ENCODE measurements at places on chromosomes 1 and 21.

DNA sequence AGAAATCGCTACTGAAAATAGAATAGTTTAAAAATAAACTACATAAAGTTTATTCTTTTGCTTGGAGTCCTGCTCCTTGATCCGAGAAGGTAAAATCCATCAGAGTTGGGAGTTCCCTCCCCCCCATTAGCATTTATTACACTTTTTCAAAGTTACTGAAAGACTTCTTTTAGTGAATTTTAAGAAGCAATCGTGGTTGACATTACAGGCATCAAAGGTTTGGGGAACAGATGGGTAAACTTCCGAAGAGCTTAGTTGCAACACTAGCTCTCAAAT, 31.0 kb upstream of the NFIA start:
- no peak for DNase-seq

GRCh38 chr1:18294437-18295176, 186.1 kb upstream of the KLHDC7A start:
- no peak for DNase-seq

DNA sequence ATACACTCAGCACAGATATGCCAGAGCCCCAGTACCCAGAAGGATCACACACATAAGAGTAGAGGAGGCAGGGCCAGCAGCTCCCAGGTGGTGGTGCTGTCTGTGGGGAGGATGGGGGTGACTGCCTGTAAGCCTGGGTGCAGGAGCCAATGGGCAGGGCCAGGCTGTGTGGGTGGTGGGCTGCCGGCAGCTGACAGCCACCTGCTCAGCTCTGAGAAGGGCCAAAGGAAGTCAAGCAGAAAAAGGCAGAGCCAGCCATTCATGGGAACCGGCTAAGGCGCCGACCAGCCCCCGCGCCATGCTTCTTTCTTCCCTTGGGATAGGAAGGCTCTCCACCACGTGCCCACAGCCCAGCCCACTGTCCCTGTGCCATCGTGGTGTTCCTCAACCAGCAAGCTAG, 14.1 kb downstream of the PIK3C2B start:
- DNase-seq: no peak

- DNase-seq: no peak
These were observed 190.5 kb upstream of the C1orf105 start for GRCh38 chr1:172229942-172230341.

DNA sequence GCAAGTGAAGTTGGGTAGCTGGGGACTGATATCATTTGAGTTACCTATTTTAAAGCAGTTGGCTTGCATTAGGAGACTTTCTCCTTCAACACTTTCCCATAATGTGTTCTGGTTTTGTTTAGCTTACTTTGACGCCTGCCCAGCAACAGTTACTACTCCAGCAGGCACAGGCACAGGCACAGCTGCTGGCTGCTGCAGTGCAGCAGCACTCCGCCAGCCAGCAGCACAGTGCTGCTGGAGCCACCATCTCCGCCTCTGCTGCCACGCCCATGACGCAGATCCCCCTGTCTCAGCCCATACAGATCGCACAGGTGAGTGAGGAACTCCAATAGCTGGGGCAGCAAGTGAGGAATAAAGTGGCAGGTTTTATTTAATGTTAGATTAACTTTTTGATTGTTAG, 144.3 kb downstream of the CD247 start:
- no peak for DNase-seq

DNA sequence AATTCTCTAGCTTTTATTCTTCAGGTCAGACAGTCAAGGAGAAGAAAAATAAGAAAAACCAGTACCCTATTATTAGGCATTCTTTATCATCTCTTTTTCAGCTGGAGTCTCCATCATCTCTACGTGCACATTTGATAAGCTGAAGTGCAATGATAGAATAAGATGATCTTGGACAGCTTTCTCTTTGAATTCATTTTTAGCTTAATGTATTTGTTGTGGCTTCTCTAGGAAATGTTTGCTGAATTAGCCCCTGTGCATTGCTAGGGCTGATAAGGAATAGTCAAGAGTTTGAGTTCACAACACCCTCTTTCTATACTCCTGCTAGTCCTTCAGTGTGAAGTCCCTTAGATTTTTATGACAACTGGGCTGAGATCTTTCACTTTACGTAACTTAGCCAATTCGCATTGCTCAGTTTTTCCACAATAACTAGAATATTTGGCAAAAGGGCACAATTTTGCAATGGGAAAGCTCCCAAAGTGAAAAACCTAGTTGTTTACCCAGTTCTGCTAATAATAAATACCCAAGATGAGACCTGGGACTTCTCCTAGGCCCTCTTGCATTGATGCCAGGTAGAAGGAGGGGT, 7.0 kb upstream of the KCNJ15 start:
- DNase-seq: no peak

DNA sequence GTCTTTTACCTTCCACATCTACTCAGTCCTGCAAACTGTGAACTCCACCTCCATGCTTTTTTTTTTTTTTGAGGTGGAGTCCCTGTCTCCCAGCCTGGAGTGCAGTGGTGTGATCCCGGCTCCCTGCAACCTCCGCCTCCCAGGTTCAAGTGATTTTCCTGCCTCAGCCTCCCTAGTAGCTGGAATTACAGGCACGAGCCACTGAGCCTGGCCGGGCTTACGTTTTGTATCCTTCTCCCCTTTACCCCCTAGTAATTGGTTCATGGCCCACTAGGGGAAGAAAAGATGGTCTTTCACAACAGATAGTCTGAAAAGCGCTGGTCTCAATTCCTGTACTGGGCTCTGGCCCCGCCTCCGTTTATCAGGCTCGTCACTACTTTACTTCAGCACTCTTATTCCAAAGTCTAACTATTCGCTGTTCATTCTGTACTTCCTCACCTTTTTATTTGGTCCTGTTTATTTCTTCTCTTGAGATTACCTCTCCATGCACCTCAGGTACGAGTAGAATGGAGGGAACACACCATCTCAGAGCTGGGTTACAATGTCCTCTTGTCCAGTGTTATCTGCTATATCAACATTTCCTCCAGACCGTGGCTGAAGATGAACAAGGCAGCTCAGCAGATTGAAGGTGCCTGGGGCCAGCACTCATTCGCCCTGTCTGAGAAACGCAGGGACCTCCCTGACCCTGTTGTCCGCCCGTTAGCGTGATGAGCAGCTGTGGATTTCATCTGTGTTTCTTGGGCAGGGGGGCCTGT, 16.2 kb downstream of the CNST start:
- no peak for DNase-seq

GRCh38 chr1:99943223-99943794, 26.5 kb upstream of the SLC35A3 start:
- no peak for DNase-seq

DNA sequence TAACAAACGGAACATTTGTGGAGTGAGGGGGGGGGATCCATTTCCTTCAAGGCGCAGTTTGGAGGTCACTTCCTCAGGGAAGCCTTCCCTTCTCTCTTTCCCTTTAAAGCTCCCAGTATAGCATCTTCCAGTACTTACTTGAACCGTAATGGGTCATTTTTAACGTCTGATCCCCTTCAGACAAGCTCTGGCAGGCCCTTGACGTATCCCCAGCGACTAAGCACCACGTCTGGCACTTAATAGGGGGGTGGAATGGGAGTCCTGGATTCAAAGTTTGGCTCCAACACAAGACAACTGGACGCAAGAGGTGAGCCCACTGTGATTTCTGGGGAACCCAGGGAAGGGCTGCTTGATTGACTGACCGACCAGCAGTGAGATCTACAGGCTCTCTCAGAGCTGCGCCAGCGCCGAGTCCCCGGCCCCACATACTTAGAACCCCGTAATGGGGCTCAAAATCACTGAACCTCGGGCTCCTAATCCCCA, 441 bp downstream of the YARS1 start:
- no peak for DNase-seq

DNA sequence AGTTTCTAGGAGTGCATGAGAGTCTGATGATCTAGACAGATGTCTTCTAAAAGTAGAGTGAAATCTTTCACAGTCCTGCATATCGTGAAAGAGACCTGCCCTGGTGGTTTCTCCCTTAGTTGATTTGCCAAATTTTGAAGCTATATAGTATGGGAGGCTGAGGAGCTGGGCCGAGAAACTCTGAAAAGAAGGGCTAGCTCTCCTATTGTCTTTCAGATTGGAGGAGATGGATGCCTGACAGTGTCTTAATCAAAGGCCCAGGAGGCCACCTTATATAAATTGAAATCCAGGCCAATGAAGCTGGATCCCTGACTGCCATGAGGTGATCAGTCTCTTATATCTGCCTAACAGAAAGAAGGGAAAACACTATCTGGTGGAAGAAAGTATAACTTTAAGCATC, 18.4 kb upstream of the CD84 start:
- no peak for DNase-seq

- no peak for DNase-seq
These were observed 96.1 kb downstream of the NID1 start for GRCh38 chr1:235968831-235969230.

DNA sequence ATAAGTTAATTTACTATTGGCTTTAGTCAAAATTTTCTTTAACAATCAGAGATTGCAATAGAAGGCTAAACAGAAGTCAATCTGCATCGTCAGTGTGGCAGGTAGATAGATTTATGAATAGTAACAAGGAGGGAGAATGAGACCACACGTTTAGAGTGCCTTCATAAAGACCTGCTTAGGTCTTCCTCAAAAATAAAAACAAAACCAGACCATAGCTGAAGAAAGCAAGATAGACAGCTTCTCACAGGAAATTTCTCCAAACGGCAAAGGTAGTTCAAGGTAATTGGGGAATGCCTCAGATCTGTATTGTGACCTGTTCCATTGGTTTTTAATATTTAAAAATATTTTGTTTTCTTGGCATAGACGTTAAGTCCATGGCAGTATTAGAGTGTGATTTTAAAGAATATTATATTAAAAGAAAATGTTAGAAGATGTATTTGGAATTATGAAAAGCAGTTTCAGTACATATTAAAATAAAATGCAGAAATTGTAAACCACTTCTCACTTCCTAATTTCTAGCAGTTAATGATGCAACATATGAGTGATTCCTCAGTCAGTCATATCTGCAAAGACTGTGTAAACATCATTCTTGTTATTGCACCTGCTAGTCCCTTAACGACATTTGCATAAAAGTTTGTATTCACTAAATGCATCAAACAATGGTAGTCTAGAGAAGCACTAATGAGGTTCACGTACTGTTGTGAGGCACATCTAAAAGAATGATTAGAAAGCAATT, 278.0 kb downstream of the HLX start:
- DNase-seq: peak; percentile 67

- DNase-seq: no peak
These were observed 568.3 kb upstream of the ADGRL2 start for GRCh38 chr1:81232420-81232819.

- DNase-seq: no peak
These were observed 29.2 kb downstream of the INKA2 start for GRCh38 chr1:111709986-111710385.

DNA sequence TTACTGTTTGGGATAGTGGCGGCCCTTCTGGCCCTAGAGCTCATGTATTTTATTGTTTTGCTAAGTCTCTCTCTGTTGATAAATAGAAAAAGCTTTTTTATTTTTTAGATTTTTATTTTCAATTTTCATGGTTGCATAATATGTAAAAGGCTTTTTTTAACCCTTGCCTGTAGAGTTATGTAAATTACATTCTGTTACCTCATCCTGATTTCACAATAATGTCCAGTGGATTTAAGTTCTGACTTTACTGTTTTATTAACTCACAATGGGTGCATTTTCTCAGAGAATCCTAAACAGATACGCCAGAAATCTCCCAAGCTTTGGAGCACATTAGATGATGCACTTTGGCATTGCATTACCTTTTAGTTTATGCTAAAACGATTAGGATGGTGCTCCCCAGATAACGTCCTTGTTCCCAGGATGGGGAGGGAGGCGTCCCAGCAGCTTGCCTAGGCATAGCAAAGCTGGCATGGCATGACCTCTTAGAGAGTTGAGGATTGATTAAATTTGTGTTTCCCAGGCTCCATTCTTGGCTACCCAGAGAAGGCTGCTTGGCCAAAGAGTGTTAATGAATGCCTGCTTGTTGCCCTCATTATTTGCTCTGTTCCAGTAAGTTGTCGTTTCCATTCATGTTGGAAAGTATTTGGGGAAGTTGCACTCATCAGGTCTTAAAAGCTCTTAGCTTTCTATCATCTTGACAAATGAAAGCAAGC, 17.1 kb downstream of the UTP25 start:
- no peak for DNase-seq

- DNase-seq: no peak
These were observed 12.7 kb upstream of the PDPN start for GRCh38 chr1:13570924-13571323.

DNA sequence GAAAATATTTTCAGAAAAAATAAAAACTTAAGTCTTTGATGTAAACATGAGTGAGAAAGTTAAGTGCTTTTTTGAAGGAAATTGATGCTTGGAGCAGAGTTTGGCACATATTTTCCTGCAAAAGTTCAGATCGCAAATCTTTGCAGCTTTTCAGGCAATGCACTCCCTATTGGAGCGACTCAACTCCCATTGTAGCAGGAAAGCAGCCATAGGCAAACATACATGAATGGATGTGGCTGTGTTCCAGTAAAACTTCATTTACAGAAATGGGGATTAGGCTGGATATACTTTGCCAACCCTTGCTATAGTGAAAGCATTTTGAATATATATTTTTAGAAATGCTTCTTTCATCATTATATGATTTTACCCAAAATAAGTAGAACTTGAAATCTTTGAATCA, 8.1 kb downstream of the AGL start:
- no peak for DNase-seq

- peak; percentile 56 for DNase-seq
These were observed 146.6 kb downstream of the VPS13D start for GRCh38 chr1:12376236-12377045.

DNA sequence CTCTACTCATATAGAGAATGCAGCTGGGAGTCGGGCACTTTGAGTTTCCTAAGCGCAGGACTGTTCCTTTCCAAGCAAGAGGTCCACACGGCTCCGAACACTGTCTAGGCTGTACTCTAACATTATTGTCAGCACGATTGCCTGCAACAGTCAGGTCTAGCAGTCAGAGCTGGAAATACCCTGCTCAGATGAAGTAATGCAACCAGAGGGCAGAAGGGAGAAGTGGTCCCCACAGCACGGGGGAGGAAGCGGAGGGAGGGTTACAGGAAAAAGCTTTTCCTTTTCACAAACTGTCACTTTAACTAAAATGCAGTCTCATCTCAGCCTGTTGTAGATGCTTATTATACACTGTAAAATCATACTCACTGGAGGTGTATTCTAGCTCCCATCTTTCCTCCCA, 98.9 kb upstream of the SLC44A3 start:
- peak; percentile 96 for DNase-seq

DNA sequence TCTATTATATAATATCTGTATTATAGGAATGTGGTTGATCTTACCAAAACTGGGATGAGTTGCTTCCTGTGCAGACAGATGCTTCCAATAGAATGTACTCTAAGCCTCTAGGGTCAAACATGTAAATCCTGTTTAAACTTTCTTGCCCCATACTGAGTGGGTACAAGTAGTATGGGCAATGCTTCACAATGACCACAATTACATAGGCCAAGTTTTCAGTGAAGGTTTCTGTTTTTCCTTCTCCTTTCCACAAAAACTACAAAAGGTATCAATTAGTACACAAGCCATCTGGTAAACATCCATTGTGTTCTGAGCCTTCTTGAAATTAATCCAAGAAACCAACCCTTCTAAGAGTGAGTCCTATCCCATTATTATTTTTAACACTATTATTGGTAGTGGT, 16.8 kb downstream of the OTUD7B start:
- DNase-seq: no peak
